ENCODE measurements at places on chromosomes 7 and 10.

DNA sequence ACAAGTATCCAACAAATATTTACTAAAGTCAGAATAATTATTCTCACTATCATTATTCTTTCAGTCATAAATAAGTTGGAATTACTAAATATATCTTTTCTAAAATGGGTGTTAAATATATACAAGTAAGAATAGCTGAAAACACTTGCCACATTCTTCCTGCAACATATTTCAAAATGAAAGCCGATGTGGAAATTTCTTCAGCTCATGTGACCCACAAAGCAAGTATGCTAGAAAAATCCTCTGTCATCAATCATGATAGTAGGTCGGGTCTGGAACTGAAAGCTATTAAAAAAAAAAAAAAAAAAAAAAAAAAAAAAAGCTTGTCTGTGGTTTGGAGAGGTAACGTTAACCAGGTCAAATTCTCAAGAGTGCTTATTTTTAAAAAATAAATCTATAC, 344.7 kb downstream of the NEBL start:
- DNase-seq: no peak

GRCh38 chr10:84294766-84295447, 33.5 kb upstream of the CCSER2 start:
- no peak for DNase-seq

DNA sequence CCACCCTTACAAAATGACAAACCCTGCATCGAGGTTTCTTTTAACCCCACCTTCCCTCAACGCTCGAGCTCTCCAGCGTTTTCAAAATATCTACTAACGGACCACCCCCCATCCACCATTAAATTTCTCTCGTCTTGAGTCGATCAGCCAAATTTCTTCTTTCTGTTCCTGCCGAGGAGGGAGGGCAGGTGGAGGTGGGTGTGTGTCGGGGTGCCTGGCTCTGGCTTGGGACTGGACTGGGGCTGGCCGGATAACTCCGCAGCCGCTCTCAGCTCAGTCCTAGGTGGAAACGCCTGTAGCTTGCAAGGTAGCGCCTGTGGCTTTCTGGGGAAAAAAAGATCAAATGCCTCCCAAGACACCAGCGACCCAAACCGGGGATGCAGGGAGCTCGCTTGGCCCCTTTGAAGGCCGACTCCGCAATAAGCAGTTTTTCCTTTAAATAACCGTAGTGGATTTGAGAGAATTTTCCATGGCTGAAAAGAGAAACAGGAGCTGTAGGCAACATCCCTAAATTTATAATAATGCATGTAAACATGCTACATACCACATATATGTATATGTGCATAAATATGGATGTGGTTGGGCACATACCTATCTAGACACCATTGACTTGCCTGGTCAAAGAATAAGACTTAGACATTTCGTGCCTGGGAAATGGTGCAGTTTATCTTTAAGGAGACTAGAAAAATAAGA, 1.9 kb upstream of the TMEM178B start:
- no peak for DNase-seq

DNA sequence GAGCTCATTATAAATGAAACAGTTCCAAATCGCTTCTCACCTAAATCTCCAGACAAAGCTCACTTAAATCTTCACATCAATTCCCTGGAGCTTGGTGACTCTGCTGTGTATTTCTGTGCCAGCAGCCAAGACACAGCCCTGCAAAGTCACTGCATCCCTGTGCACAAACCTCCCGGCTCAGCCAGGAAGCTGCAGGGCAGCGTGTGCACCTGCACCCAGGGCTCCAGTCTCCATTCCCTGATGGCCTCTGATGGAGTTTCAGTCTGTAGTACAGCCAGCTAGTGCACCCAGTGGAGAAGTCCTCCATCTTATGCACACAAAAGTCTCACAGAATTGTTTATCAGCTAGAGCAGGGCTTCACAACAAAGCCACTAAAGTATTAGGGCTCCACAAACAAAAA, 51.1 kb upstream of the PRSS58 start:
- no peak for DNase-seq

DNA sequence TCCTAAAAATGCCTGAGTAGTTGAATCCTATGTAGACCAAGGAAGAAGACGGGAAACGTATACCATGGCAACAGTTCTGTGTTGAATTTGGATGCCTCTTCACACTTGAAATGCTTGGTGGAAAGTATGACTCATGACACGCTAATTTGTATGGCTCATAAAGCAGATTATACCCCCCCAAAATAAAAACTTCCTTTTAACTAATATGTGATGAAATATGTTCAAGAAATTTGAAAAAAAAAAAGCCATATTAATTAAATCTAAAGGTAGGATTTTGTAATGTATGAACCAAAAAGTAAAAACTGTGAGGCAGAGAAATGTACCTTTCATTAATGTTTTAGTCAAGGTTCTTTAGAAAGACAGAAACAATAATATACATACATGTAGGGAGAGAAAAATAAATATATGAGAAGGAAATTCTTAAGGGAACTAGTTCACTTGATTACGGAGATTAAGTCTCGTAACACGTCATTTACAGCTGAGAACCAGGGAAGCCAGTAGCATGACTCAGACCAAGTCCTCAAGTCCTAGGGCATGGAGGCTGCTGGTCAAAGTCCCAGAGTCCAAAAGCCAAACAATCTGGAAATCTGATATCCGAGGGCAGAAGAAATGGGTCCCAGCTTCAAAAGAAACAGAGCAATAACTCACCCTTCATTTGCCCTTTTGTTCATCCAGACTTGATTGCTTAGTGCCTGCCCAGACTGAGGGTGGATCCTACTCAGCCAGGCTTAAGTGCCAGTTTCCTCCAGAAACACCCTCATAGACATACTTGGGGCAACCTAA, 485.1 kb downstream of the SEMA3D start:
- DNase-seq: no peak

DNA sequence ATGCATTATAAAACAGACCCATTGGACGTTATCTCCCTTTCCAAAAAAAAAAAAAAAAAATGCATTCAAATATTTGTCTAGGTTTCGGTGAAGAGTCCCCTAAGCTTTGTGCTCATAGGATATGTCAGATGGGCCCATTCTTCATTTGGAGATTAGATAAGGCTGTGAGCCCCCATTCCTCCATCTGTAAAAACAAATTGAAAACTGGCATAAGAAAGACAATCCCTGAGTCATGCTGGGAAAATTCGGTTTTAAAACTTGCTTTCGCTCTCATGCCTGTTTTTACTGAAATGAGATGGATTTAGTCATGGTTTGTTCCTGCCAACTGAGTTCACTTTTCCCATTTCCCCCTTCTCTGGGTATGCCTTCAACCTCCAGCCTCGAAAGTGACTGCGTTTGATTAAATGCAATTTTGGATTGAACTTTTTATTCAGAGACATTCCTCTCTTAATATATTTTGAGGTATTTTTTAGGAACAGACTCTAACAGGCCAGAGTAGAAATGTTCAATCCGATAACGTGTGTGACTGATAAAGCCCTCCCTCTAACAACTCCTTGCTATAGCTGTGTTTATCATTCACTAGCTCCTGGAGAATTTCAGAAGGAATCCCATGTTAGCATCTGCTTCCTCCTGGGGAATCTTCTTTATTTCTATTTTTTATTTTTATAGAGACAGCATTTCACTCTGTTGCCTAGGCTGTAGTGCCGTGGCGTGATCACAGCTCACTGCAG, 190.9 kb upstream of the LYZL2 start:
- DNase-seq: no peak

All from upper lobe of right lung (tissue), 1 donor.